ENCODE measurements at places on chromosomes 6 and 20.

- DNase-seq = peak; percentile 0
Measured at GRCh38 chr6:81465859-81466258, 286.6 kb downstream of the TENT5A start.

GRCh38 chr6:150304429-150304828 lies 64.4 kb upstream of the IYD start:
- no peak for DNase-seq

- no peak for DNase-seq
Measured at GRCh38 chr6:118494091-118494490, 54.0 kb upstream of the PLN start.

DNA sequence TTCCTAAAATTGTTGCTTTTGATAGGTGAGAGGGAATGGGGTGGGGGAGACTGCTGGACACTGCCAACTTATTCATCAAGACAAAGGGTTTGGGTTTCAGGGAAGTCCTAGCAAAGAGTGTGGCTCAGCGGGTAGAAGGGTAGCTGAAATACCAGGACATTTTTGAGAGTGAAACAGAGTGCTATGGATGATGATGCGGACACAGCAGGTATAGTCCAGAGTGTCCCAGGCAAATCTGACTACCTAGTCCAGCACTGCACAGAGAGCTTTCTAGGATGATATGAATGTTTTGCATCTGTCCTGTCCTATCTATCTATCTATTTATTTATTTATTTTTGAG lies 154.3 kb downstream of the BCAS1 start:
- DNase-seq = no peak

DNA sequence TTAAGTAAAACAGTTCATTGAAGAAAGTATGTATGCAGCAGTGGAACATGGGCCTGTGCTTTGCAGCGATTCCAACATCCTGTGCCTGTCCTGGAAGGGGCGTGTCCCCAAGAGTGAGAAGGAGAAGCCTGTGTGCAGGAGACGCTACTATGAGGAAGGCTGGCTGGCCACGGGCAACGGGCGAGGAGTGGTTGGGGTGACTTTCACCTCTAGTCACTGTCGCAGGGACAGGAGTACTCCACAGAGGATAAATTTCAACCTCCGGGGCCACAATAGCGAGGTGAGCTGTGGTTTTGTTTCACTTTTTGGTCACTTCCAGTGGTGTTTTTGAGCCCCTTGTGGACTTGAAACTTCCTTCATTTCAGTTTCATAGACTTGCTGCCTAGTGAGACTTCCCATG lies 1.7 kb downstream of the TULP4 start:
- no peak for DNase-seq

DNA sequence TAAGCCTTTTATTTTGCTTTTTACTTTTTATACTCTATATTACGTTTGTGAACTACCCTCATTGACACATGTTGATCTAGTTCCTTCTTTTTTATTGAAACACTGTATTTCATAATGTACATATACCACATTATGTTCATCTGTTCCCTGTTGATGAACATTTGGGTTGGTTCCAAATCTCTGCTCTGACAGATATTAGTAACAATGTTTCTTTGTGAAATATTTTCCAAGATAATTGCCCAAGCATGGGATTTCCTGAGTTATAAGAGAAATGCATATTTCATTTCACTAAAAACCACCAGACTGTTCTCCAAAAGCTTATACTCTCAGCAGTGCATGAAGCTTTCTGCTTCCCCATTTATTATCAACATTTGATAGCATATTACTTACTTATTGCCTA lies 44.2 kb upstream of the TNFRSF21 start:
- no peak for DNase-seq

- DNase-seq = no peak
Measured at GRCh38 chr6:15790116-15790515, 127.3 kb upstream of the DTNBP1 start.

GRCh38 chr6:43825187-43826115 lies 55.4 kb downstream of the VEGFA start:
- DNase-seq = no peak

- DNase-seq = no peak
Measured at GRCh38 chr6:128335963-128336362, 184.4 kb downstream of the PTPRK start.

DNA sequence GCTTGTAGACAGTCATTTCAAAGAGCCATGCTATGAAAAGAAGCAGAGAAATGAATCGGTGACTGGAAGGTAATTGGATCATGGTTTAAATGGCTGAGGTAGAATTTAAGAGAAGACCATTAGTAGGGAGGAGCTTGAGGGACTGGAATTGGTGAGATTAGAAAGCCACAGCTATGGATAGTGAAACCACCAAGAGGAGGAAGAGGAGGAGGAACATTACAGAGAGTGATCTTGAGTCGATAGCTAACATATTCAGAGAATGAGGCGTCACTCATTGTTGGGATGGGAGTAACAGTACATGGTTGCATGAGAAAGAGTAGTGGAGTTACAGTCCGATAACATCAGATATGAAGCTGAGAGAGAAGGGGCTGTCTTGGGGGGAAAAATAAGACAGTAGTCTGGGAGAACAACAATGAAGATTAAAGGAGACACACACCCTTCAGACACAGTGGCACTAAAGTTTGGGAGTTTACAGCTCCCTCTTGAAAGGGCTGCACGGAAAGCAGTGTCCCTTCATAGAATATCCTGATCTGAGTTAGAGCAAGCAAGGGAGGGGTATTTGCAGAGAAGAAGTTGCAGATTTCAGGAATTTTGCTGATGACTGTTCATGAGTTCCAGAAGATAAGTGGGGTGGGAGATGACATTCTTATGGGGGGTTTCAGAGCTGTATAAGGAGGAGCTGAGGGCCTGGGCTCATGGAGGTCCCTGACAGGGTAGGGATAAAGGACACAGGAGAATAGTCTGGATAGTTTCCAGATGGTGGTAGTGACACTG lies 15.1 kb upstream of the LAMP5 start:
- DNase-seq = no peak

- DNase-seq = no peak
Measured at GRCh38 chr6:53984163-53984562, 127.1 kb upstream of the MLIP start.

DNA sequence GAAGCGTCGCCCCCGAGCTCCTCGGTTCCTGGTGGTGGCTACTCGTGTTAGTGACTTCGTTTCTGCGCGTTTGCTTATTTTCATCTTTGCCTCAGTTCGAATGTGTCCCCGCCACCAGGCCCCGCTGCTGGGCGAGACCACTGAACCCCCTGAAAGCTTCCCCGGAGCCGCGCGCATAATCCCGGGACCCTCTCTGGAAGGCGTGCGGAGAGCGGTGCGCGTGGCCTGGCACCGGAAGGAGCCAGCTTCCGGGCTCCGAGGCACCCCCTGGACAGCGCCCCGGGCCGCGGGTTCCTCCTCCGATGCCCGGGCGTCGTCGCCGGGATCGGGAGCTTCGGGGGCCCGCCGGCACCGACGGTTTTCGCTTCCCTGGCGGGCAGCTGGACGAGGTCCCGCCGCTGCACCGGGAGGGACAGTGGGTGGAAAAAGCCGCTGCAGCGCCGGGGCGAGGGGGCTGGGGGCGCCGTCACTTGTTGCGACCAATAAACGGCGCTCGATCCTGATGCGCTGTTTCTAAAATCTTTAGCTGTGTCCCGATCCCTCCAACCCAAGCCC lies 643 bp upstream of the SLC35D3 start:
- DNase-seq = peak; percentile 51

GRCh38 chr20:10576411-10577090 lies 97.2 kb downstream of the JAG1 start:
- DNase-seq = no peak

DNA sequence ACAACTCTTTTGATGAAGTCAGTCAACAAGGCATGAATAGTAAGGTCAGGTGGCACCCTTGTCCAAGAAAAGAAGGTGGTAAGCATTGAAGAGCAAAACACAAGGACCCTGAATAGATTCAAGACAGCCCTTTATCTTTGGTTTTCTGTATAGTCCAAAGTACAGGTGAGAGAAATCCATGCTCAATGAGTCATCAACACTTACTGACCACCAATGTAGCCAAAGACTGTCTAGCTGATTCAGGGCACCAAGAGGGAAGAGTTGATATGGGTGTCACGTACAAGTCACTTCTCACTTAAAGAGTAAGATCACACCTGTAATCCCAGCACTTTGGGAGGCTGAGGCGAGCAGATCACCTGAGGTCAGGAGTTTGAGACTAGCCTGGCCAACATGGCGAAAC lies 528.3 kb downstream of the CD83 start:
- no peak for DNase-seq

- DNase-seq = no peak
Measured at GRCh38 chr6:81767163-81767891, 14.8 kb upstream of the TENT5A start.

GRCh38 chr6:46011188-46012085 lies 4.2 kb downstream of the CLIC5 start:
- no peak for DNase-seq

DNA sequence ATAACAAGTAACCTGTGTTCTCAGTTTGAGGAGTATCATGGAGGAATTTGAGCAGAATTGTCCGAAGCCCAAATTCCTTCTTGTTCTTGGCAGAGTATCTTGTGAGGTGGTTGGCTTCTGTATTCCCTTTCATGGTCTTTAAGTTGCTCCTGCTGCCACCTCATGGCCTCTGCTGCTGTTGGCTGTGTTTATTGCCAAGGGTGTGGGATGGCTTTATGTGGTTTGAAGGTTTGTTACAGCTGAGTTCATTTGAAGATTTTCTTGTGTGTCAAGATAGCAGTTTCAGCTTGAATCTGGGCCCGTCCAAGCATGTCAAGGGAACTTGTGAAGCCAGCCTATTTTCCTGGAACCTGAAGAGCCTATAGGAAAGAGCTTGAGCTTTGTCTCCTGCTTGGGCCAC lies 20.2 kb upstream of the TTK start:
- no peak for DNase-seq

DNA sequence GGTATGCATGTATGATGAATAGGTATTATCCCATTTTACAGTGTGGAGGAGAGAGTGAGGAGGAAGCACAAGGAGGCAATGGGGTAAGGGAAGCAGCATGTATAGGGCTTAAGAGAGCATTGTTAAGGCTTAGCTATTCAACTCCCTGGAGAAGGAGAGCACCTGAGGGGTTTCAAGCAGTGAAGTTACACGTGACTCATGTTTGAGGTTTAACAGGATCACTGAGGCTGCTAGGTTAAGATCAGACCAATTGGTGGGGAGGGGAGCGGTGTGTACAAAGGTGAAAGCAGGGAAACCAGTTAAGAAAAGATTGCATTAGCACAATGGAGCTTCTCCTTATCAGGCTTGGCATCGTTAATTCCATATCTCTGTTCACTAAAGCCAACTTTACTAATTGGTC lies 64.4 kb upstream of the NHSL1 start:
- DNase-seq = no peak

GRCh38 chr6:43916924-43917877 lies 147.2 kb downstream of the VEGFA start:
- DNase-seq = no peak

- DNase-seq = no peak
Measured at GRCh38 chr6:80235647-80236046, 129.2 kb downstream of the BCKDHB start.

- no peak for DNase-seq
Measured at GRCh38 chr6:79468587-79468986, 68.6 kb downstream of the LCA5 start.

Measured in NCI-H1092 treated with DMSO at 0.1 percent for 48 hours (cell line).